Stimulated activated CD4-positive, alpha-beta T cell treated with anti-CD3 and anti-CD28 coated beads, Interleukin-2, amount 100 ng/mL, for 4 hours (primary cell): ENCODE measurements at places on chromosomes 6 and 20.

GRCh38 chr6:137191236-137191635 lies 17.8 kb upstream of the IL22RA2 start:
- no peak for DNase-seq

DNA sequence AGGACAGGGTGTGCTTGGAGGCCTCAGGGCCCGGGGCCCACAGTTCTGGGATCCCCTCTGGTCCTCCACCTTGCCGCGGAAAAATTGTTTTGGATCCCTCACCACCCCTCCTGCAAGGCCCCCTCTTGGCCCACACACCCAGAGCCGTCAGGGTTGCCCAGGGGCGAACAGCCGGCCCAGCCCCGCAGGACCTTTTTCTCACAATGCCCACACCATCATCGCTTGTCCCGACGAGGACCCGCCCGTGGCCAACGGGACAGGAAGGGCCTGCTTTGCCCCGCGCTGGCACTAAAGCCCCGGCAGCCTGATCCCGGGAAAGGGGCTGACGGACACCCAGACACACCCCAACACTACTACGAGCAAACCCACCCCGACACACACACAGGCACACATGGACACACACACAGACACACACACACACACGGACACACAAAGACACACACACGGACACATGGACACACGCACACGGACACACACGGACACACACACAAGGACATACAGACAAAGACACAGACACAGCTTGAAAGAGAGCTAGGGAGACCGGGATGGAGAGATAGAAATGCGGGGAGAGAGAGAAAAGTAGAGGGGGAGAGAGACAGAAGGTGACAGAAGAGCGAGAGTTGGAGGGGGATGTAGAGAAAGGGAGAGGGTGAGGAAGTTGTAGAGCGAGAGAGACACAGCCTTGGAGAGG lies 1493.5 kb upstream of the DEFB115 start:
- DNase-seq, result no peak

GRCh38 chr6:50962213-50962759 lies 143.6 kb downstream of the TFAP2B start:
- no peak for DNase-seq

DNA sequence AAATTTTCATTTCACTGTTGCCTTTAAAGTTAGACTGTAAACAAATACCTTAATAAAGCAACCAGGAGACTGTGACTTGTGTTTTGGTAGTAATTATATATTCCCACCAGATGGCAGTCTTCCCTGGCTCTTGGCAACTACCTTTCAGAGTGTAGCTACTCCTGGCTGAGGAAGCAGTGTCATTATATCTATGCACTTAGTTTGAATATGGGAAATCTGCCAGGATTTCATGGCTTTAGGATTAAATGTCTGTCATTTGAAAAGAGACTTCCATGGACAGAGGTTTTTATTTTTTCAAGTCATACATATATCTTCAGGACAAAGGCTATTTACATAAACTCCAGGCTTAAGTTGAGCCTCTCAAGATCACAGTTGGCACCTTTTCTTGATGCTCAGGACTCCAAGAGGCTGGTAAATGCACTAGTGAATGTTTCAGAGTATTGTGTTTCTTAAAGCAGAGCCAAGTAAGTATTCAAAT lies 160.1 kb downstream of the C6orf58 start:
- peak; percentile 19 for DNase-seq

- no peak for DNase-seq
These were observed 45.1 kb upstream of the TAGAP start for GRCh38 chr6:159089909-159090308.

DNA sequence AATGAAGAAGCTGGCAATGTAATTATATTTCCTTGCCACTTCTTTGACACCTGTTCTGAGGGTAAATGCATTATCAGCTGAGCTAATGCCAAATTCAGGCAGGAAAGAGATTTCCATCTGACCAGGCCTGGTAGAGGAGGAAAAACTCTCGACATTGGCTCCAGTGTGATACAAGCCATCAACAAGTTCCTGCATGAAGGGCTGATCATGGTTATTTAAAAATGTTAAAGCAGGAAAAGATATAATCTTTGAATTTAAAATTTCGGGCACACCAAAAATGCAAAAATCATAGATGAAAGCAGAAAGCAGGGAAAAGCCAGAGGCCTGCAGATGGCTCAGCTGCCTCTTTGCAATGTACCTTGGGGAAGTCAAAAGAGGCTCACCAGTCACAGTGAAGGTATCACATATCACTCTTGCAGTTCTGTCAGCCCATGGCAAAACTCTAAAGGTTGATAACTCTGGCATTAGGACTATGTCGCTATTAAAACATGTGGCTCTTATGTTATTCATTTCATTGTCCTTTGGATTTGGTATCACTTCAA lies 39.1 kb downstream of the LGSN start:
- DNase-seq, result no peak

DNA sequence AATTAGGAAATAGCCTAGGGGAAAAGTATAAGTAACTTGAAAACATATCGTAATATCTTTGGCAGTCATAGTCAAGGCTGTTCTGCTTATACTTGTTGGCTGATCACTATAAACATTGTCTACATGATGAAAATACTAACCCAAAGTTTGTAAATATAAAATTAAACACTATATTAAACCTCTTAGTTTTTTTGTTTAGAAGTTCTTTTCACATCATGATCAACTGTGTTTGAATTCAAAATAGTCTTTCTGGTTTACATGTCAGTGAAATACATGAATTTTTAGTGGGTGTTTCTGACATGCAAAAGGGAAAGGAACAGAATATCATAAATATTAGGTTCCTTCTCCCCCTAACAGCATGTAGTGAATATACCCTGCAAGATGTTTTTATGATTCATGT lies 43.5 kb downstream of the ADGRG6 start:
- no peak for DNase-seq

DNA sequence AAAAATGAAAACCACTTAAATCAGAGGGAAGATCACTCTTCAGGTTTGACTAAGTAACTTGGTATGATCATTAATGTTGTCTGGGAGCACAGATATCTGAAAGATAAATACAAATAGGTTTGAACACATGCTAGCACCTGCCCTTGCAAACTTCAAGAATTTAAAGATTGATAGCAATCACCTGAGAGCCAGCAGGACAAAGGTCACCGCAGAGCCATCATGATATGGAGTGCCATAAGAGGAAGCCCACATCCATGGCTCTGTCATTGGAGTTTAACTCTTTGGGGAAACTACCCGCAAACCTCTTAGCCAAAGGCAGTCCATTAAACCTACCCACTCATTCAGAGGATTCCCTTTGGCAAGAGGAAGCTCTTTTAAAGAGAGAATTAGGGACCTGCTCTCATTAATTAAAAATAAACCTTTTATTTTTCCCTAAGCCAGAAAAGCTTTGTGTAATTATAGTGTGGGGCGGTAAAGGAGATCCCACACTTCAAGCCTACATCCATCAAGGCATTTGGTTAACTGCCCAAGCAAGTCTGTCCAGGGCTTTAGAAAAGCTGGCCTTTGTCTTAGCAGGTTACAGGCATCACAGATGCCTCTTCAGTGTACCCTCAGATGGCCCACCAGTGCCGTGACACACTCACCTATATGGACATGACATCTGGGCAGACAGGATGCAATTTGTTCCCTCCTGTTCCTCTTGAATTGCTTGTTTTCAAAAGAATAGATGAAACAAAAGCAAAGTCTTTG lies 73.0 kb downstream of the SASH1 start:
- no peak for DNase-seq

DNA sequence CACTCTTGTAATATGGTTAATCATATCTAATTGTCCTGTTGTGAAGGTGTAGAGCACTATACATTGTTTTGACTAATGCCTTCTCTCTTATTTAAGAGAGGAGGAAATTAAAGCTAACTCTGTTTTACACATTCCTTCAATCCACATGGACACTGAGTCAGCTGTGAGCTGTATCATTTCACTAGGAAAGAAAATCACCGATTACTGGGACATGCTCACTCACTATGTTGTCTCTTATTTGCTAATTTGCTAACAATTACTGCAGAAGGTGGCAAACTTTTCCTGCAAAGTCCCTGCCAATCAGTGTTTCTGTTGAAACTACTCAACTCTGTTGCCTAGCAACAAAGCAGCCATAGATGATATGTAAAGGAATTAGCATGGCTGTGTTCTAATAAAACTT lies 98.2 kb downstream of the BCAS1 start:
- no peak for DNase-seq

DNA sequence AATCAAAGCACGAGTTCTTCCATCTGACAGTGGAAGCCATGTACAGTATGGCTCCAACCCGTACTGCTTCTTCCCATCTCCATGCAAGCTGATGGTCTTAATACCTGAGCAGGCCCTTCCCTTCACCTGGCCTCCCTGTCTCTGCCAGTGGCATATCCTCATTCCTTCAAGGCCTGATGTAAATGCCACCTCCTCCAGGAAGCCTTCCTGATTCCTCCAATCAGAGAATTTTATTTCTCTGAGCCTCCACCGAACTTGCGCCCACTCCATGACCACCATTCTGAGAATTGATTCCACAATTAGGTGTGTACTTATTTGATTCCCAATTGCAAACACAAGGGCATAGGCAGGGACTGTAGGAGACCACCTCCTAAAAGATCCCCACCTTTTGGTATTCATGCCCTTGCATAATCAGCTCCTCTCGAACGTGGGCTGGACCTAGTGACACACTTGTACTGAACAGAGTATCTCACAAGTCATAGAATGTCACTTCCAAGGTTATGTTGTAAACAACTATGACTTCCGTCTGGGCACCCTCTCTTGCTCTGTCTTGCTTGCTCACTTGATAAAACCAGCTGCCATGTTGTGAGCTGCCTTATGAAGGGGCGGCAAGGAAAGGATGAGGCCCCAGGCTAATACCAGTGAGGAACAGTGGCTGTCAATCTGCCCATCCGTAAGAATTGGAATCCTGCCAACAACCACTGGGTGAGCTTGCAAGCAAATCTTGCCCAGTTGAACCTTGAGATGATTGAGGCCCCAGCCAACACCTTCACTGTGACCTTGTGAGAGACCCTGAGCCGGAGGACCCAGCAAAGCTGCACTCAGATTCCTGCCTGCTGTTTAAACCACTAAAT lies 38.8 kb downstream of the CPNE5 start:
- no peak for DNase-seq

DNA sequence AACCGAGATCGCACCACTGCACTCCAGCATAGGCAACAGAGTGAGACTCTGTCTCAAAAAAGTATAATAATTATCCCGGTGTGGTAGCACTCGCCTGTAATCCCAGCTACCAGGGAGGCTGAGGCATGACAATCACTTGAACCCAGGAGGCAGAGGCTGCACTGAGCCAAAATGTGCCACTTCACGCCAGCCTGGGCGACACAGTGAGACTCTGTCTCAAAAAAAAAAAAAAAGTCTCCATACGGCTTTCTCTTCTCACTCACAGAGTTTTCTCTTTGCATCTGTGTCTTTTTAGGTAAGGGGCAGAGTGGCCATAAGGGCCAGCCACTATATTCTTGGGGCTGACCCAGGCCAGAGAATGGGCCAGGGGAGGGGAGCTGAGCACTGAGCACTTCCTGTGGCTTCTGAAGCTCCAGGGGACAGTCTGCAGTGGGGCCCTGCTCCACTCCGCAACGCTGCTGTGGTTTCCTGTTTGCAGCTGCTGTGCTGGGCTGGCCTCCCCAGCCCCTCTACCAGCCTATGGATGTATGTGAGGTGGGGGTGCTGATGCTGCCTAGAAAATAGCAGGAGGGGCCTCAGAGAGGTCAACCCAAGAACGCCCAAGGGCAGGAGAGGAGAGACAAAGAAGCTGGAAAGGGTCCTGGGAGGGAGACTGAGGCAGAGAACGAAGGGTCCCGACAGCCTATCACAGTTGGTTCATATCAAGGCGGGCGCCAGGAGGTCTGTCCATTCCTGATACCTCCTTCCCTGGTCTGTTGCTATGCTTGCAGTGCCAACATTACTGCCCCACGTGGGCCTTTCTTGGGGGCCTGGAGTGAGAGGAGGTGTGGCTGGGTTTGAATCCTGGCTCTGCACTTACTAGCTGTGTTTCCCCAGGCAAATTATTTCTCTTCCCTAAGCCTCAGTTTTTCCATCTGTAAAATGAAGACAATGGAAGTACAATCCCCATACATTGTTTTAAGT lies 16.0 kb downstream of the SLA2 start:
- DNase-seq, result no peak

DNA sequence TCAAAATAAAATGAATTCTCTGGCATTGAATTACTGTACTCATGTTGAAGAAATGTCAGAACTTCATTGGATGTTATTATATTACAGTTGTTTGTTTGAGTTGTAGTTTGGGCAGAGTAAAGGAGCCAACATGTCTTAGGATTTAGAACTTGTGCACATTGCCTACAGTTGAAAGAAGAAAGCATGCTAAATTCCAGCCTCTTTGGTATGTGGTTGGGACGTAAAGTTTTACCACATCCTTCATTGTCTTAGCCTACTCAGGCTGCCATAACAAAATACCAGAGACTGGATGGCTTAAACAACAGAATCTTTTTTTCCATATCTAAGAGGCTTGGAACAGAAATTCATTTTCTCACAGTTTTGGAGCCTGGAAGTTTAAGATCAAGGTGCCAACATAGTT lies 42.4 kb downstream of the HFE start:
- DNase-seq, result no peak

- no peak for DNase-seq
These were observed 98.5 kb downstream of the HDGFL1 start for GRCh38 chr6:22667855-22668254.

DNA sequence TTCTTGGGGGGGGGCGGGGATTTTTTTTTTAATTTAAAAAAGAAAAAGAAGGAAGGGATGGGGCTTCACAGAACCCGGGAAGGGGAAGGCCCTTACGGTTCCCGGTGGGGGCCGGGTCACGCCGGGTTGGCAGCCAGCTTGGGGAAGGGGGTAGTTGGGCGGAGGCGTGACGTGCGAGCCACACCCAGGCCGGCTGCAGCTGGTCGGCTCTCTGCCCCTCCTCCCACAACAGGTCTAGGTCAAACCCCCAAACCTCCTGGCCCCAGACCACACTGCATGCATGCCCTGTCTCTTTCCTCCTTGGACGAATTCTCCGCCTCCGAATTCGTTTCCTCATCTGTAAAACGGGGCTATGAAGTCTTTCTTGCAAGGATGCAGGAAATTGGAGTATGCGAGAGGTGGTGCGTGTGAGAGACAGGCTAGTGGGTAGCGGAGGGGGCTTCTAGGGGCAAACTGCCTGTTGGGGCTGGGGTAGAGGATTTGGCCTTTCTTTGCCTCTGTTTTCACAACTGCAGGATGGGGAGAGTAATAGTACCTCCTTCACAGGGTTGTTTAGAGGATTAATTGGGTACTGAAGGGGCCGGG lies 828 bp downstream of the HCK start:
- DNase-seq, result no peak

GRCh38 chr6:116745176-116745575 lies 20.3 kb downstream of the FAM162B start:
- DNase-seq, result no peak
